ENCODE measurements at places on chromosomes 3 and 15. TPM values are rescaled to one million over a fixed set of nuclear protein-coding genes. Genes with fewer than 3 reads are reported as not detected.

The BCHE gene
- not detected for total RNA-seq

The GOLGA8Q gene
- 1.4 TPM for total RNA-seq

The CFAP100 gene
- total RNA-seq: not detected

The PLA2G4E gene
- not detected for total RNA-seq

The RSRC1 gene
- 30.8 TPM for total RNA-seq

The TF gene
- 1.3 TPM for total RNA-seq

The PPM1L gene
- 3.5 TPM for total RNA-seq

The GOLGA6B gene
- 0.18 TPM for total RNA-seq

The CCR5 gene
- total RNA-seq: 3.2 TPM

The SPTSSB gene
- not detected for total RNA-seq

The MAP3K13 gene
- total RNA-seq: 8.1 TPM

The CBLB gene
- 91.1 TPM for total RNA-seq

The ZNF619 gene
- total RNA-seq: 8.4 TPM

The CCDC54 gene
- total RNA-seq: not detected

The SPINK8 gene
- not detected for total RNA-seq

The PRKCI gene
- total RNA-seq: 18.0 TPM

The KLHL18 gene
- 50.8 TPM for total RNA-seq

The CPNE4 gene
- 0.55 TPM for total RNA-seq

The TEX55 gene
- total RNA-seq: not detected

The RYR3 gene
- total RNA-seq: 0.23 TPM

The ARHGEF3 gene
- 71.0 TPM for total RNA-seq

The LDHAL6B gene
- not detected for total RNA-seq

The PTX3 gene
- 1.2 TPM for total RNA-seq

The TMEM45A gene
- 0.17 TPM for total RNA-seq

The CLDN1 gene
- total RNA-seq: not detected

The CD96 gene
- total RNA-seq: 201 TPM

The HES1 gene
- total RNA-seq: 2.4 TPM

The C3orf20 gene
- 0.12 TPM for total RNA-seq

The STRIT1 gene
- total RNA-seq: not detected

The LRRN1 gene
- not detected for total RNA-seq

The TTC23 gene
- 0.30 TPM for total RNA-seq

The RASGRF1 gene
- 0.55 TPM for total RNA-seq

The TXNRD3 gene
- total RNA-seq: 0.50 TPM

The CD200R1 gene
- total RNA-seq: 7.1 TPM

Data from T-helper 17 cell (primary cell).